ENCODE measurements at places on chromosomes 3 and 15.

- DNase-seq: no peak
Observed at GRCh38 chr3:40961104-40961857, 238.0 kb upstream of the CTNNB1 start.

DNA sequence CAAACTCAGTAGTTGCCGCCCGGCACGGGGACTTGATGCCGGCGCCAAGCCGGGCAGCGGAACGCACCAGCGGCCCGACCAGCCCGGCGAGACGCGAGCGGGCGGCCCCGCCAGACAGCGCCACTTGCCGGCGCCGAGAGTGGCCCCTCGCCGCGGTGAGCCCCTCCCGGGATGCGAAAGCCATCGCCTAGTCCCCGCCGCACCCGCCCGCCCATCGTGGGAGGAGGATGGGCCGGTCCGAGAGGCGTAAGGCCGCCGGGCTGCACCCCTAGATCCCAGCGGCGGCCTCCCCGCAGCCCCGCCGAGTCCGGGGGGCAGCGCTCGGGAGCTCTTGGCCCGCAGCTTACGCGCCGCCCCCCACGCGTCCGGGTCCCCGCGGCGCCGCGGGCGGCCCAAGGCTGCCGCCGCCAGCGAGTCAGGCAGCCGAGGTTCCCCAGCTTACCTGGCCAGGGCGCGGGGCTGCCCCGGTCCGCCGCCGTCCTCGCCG is 609 bp downstream of the GOLGA8A start:
- no peak for DNase-seq

GRCh38 chr15:62453981-62454380 is 288.9 kb upstream of the C2CD4B start:
- no peak for DNase-seq

- peak; percentile 41 for DNase-seq
Observed at GRCh38 chr15:40762919-40763800, 708 bp upstream of the GCHFR start.

- no peak for DNase-seq
Observed at GRCh38 chr3:317012-317411, 120.4 kb downstream of the CHL1 start.

DNA sequence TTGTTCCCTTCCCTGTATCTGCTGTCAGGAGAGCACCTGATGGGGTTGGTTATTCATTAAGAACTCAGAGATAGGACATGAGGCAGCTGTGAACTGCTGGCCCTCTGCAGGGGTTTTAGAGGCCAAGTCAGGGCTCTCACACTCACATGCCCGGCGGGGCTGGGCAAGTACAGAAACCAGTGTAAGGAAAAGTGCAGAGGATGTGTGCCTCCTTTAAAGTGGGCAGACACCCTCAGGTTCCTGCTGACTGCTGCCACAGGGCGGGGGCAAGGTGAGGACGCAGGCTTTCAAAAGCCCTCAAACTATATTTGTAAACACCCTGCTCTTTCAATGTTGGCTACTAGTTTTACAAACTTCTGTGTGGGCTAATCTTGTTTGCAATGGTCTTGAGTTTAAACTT is 22.4 kb downstream of the CXCR6 start:
- no peak for DNase-seq
